ENCODE measurements at places on chromosomes 1 and 21.

GRCh38 chr21:16587681-16588375 is 858.0 kb downstream of the USP25 start:
- no peak for DNase-seq

GRCh38 chr21:45388011-45388521 is 16.9 kb upstream of the COL18A1 start:
- no peak for DNase-seq

DNA sequence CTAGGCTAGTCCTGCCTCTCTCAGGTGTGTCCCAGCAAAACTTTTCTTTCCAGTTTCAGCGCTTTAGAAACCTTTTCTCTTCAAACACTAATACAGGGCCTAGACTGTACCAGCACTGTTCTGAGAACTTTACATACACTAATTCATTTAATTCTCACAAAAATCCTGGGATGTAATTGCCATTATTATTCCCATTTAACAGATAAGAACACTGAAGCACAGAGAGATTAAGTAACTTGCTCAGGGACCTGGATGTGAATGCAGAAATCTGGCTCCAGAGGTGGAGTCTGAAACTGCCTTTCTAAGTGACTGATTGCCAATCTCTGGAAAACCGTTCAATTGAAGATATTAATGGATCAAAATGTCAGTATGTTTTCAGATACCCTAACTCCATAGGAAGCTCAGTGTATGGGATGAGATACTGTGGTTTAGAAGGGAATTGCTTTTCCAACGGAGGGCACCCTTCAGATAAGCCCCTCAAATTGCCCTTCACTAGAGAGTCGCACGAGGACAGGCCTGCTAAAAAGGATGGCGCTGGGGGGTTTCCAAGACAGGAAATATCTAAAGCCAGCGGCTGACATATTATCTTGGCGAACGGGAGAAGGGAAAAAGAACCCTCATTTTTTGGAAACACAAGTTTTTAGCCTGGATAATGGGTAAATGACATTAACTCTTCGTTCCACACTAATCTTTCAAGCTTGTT is 698 bp upstream of the UCK2 start:
- no peak for DNase-seq

- no peak for DNase-seq
These were observed 47.2 kb downstream of the FMN2 start for GRCh38 chr1:240138867-240139266.

- no peak for DNase-seq
These were observed 574.1 kb downstream of the LMO4 start for GRCh38 chr1:87902830-87903229.

DNA sequence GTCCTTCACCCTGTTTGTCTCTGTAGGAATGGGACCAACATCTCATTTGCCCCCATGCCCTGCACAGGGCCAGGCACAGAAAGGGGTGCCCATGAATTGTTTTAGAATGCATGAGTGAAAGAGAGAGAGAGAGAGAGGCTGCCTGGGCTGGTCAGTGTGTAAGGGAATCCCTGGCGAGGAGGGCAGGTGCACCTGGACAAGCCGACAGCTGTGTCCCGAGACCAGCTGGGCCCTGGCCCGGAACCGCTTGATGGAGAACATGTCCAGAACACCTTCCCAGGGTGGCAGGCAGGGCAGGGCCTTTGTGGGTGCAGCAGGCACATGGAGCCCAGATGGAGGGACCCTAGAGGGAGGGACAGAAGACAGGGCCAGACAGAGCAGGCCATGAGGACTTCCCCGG is 22.7 kb downstream of the SPOCD1 start:
- no peak for DNase-seq
